ENCODE measurements at places on chromosomes 4 and X. TPM values are rescaled to one million over a fixed set of nuclear protein-coding genes. Genes with fewer than 3 reads are reported as not detected.
A peak's percentile ranks its signal among the peaks of the same experiment; 100 is the strongest.

- DNase-seq, result no peak
Observed at GRCh38 chrX:19514791-19515614, at the start of gene MAP3K15. Gene MAP3K15 (minus strand): TSS chrX:19515508. CDS start chrX:19515261, 247 bp downstream.

- DNase-seq, result no peak
Observed at GRCh38 chr4:36054694-36055422, 189.5 kb downstream of the ARAP2 start.

DNA sequence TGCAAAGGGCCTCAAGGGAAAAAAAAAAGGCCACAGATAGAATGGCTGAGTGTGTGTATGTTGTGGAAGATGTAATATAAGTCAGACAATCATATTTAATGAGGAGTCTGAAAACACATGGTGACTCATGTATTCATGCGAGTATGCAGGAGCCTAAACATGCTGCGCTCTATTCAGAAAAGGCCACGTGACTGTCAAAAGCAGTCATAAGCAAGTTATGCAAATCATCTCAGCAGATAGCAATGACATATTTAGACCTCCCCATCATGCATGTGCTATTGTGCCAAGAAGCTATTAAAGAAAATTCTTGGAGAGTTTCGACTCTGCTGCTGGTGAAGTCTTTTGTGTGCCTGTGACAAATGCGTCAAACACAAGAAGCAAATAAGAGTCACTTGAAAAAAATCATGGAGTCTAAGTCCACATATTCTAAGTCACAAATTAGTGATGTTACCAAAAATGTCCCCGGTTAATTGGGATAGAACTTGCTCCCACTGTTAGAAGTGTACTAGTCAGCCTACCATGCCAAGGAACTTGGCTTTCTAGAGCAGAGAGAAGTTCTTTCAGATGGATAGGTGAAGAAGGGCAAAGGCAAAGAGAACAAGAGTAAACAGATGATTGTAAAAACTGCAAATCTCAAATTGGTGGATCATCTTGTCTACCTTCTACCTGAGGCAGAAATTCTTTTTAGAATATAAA, 5.0 kb downstream of the LNX1 start:
- peak; percentile 95 for DNase-seq

DNA sequence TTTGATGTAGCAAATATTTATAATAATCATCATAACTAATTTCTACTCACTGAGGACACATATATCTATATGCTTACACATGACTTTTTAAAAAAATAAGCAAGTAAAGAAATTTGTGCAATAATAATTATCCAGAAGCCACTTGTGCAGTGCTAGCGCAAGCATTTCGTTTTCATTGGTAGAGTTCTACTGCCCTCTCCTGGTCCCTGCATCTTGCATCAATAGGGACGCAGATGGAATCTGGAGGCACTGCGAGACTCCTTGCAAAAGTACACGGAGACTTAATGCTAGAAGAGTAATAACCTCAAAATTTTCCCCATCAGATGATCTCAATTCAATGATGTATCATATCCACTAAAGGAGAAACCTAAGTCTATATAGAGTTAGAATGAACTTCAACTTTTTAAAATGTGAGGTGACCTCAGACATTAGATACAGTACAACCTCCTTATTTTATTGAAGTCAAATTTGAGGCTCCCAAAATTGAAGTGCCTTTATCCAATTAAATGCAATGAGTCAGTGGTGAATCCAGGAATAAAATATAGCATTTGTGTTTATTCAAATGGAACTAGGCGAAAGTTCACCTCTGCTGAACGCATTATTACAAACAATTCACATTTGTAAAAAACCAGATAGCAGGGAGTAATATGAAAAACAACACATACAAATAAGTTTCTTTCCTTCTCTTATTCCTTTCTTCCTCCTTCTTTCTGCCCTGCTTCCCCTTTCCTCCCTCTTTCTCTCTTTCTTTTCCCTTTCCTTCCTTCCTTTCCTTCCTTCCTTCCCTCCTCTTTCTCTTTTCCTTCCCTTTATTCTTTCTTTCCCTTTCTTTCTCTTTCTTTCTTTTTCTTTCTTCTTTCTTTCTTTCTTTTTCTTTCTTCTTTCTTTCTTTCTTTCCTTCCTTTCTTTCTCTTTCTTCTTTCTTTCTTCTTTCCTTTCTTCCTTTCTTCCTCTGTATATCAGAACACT, 450.0 kb downstream of the ANKRD50 start:
- DNase-seq, result peak; percentile 72

DNA sequence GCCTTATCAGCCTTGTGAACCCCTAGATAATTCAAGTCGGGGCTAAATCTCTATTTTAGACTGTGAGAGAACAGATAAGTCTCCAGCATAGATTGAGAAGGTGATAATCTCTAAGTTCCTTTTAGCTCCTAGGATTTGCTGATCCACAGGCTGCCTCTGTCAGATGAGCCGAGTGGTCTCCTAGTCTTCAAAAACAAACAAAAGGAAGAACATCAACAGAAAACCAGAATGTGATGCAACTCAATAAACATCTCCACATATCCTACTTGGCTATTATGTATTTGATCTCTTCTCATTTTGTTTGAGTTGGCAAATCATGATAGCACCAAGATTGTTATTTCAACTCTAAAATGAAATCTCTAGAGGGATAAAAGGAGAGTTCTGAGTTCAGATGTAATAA, 88.4 kb upstream of the SLC7A11 start:
- no peak for DNase-seq

GRCh38 chrX:23999671-24000070, 27.3 kb downstream of the KLHL15 start:
- no peak for DNase-seq

DNA sequence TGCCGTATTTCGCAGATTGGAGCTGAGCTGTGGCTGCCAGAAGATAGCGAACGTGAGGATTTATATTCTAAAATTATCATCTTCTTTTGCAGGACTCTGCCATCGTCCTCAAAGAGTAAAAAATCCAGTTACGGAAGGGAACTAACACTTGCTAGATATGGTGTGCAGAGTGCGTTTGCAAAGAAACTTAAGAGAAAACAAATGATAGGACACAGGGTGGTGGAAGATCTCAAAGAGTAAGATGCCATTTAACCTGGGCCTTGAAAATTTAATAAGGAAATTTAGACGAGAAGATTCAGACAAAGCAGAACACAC, 566 bp downstream of the LARP7 start:
- DNase-seq, result no peak

DNA sequence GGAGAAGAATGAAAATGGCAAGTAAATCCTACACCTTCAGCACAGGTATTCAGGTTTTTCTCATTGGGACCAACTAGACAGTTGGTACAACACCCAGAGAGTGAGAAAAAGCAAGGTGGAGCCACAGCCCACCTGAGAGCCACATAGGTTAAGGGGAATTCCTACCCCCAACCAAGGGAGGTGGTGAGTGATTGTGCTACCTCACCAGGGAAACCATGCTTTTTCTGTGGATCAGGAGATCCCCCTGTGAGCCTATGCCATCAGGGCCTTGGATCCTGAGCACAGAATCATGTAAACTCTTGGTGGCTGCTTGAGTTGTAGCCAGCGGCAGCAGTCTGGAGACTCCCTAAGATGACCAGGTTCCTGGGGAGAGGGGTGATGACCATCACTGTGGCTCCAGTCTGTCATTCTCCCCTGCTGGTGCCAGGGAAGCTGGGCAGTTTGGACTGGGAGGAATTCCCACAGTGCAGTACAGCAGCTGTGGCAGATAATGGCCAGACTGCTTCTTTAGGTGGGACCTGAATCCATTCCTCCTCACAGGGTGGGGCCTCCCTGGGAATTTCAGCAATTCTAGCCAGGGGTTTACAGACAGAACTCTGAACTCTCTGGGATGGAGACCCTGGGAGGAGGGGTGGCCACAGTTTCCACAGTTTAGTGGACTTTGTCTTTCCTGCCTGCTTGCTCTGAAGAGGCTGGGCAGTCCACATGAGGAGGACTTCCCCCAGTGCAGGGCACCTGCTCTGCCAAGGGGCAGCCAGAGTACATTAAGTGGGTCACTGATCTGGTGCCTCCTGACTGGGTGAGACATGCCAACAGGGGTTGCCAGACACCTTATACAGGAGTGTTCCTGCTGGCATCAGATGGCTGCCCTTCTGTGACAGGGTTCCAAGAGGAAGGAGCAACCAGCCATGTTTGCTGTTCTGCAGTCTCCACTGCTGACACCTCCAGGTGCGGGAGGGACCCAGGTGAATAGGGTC, 43.2 kb downstream of the PARM1 start:
- DNase-seq, result no peak

DNA sequence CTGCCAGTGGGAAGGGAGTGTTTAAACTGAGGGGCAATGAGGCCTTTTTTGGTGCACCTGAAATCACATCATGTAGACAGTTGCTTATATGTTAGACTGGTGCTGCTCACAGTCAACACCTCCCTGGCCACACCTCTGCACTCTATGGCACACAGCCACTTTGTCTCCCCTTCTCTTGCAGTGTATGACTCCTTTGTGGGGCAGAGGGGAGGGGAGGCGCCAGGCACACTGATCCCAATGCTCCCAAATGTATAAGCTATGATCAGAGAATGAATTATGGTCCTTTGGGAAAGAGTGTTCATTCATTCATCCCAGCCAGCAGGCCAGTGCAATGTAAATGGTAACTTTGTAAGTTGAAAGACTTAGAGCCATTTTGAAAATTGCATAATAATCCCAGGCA, 4.6 kb upstream of the GPC3 start:
- no peak for DNase-seq

- no peak for DNase-seq
Observed at GRCh38 chr4:1328267-1329155, 18.5 kb upstream of the UVSSA start.

GRCh38 chrX:30812326-30812725, 76.7 kb downstream of the TAB3 start:
- no peak for DNase-seq

- no peak for DNase-seq
Observed at GRCh38 chr4:116066711-116067245, 953.4 kb upstream of the NDST4 start.

GRCh38 chrX:93673869-93674271, at the start of gene FAM133A:
Gene FAM133A (plus strand): TSS chrX:93674206. CDS start chrX:93709420, 35,214 bp downstream.
- DNase-seq, result peak; percentile 36

DNA sequence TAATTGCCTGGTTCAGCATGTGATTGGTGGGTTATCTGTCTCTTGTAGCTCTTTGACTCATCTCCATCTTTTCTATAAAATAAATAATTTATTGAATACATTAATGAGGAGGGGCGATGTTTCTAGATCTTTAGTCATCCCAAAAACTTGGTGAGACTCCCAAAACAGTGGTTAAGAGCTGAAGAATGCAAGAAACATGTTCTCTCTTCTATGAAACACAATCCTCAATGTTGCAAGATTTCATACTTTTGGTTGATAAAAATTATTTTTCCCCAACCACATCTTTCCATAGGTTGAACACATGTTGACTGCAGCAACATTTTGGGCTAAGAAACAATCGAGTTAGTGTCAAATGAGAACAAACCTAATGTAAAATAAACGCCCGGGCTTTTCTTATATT, 1.2 kb upstream of the TMEM47 start:
- DNase-seq, result no peak

DNA sequence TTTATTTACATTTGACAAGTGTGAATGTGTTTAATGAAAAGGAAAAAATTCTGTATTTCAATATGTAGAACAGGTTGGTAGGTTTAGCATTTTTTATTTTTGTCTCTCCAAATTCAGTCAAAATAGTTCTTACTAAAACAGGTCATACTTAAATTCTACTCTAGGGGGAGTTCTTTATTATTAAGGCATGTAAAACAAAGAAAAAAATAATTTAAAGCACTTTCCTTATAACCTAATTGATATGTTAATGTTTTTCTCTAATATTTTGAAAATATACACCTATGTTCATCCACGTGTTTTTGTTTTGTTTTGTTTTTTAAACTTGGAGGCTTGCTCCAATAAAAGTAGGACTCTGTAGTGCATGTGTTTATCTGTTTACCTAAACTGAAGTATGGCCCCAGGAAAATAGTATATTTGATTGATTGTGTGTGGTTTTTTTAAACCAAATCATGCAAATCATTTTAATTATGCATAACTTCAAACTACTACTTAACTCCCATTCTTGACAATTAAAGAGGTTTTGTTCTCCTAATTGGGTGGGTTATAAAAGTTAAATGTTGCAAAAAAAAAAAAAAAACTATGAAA, 562.7 kb downstream of the RPA4 start:
- no peak for DNase-seq

DNA sequence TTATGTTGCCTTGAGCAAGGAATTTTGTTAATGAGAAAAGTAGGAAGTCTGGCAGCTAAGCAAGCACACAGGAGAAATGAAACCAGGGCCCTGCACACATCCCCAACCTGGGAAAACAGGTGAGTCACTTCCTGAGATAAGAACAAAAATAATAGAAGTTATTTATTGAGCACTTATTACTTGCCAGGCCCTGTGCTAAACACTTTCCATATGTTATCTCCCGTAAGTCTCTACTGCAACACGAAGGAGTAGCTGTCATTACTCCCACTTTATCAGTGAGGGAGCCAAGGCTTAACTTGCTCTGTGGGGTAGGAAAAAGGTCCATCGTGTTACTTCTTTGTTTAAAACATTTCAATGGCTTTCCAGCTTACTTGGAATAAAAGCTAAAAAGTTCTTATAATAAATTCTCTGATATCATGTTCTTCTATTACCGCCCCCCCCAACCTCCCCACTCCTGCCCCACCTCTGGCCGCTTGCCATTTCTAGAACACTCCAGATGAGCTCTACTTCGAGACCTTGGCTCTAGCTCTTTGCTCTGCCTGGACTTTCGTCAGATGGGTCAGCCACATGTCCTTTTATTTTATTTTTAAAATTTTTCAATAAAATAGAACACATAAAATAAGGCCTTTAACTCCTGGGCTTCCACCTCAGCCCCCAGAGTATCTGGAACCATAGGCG, 36.3 kb upstream of the PLAC8 start:
- no peak for DNase-seq

DNA sequence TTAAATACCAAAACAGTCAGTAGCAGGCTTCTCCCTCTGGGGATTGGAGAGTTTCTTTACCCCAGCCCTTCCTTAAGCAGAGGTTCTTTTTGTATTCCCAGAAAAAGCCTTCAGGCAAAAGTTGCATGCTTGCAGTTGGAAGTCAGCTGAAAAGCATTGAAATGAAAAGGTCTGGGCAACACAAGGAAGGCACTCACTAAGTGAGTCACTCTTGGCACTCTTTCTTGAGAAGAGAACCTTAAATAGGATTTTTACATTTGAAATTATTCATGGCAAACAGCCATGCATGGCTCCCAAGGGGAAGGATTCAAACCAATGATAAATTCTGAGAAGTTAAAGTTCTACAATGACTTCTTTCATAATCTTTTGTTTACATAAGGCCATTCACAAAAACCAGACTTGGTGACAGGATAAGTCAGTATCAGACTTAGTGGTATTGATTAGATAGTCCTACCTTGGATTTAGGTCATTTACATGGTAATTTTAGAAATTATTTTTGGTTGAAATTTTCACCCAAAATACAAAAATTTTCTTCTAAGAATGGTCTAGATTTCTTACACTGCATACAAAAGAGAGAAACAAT, 2068.9 kb downstream of the PCDH7 start:
- no peak for DNase-seq

GRCh38 chr4:24772061-24772705, 23.2 kb upstream of the SOD3 start:
- DNase-seq, result no peak

The ADH1B gene
- total RNA-seq, result not detected

The LRCH2 gene
- 5.4 TPM for total RNA-seq

The UCHL1 gene
- 438 TPM for total RNA-seq

The SPANXN3 gene
- not detected for total RNA-seq

The ZNF157 gene
- not detected for total RNA-seq

The ADH1A gene
- total RNA-seq, result not detected

The SUPT20HL2 gene
- total RNA-seq, result not detected

The FAM184B gene
- total RNA-seq, result not detected

The SLC25A43 gene
- 26.8 TPM for total RNA-seq

The TEX13B gene
- total RNA-seq, result not detected

The TMEM144 gene
- 0.18 TPM for total RNA-seq

The MECP2 gene
- total RNA-seq, result 31.9 TPM

Data from HFFc6 (cell line).